SK-MEL-5 (cell line): ENCODE measurements at places on chromosomes 4 and X.

- no peak for DNase-seq
Measured at GRCh38 chr4:85024671-85025070, 58.2 kb upstream of the WDFY3 start.

GRCh38 chrX:41322821-41323603 is 10.9 kb upstream of the DDX3X start:
- no peak for DNase-seq

DNA sequence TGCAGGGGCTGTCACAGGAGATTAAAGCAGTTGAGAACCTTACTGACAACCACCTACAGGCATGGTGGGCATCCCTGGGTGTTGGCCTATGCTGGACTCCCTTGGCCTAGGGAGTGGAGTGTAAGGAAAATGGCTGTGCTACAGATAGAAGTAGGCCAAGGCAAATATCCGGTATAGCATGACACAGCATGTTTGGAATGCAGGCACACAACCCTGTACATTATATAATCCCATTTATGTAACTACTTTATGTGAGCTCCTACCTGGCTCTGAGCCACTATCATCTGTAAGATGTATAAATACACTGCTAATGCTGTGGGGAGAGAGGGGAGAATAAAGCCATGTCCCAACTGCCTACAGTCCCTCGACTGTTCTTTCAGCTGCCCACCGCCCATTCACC is 38.7 kb upstream of the KCTD8 start:
- no peak for DNase-seq

GRCh38 chr4:138835832-138836533 is 179.6 kb upstream of the NOCT start:
- no peak for DNase-seq
